ENCODE measurements at places on chromosomes 16 and 17.

DNA sequence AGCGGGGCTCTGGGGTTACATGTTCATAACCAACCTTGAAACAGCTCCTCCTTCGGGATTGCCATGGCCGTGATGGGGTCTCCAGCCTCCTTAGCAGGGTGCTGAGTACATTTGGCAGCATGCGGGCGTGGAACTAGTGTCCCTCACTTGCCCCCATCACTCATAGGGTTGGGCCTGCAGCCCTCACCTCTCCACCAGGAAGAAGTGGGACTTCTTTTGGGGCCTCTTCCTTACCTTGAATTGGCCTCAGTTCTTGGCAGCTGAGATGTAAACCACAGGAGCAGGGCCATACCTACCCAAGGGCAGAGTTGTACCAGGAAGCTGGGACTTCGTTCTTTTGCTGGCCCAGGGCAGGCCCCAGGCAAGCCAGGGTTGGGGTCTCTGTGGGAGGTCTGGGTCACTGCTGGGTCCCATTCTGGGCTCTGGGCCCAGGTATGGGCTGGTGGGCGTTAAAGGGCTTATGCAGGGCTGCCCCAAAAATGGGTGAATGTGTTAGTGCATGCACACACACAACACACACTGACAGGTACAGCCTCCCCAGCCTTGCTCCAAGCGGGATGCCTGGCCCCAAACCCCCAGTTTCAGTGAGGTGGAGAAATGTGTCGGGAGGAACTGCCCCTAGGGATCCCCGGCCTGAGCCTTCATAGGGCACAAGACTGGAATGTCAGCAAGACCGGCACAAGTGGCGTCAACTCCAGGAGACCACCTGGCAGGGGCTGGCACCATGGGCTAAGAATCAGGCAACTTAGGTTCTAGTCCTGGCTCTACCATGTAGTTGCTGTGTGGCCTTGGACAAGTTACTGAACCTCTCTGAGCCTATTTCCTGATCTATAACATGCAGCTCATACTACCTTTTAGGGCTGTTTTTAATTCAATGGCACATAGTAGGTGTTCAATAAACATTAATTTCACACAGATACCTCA lies 3.9 kb upstream of the KRT15 start:
- DNase-seq, result no peak

- no peak for DNase-seq
These were observed 6.0 kb downstream of the FHOD1 start for GRCh38 chr16:67241008-67241900.

- no peak for DNase-seq
These were observed 30.6 kb downstream of the MYO18A start for GRCh38 chr17:29149431-29150064.

GRCh38 chr17:56440419-56440818 lies 153.1 kb upstream of the NOG start:
- no peak for DNase-seq

DNA sequence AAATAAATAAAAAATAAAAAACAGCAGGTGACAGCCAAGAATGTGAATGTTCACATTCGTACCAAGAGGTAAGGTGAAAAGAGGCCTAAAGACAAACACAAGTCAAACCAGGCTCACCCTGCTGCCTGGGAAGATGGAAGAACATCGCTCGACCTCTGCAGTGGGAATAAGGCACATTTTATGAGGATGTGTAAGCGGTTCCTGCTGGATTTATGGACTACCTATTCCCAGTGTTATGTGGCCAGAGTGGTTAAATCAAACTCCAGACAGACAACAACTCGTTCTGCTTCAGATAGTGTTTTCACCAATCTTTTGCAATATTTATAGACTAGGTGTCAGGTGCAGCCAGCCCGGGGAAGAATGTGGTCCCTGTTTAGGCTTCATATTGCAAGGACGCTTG lies 215.0 kb upstream of the HSBP1 start:
- DNase-seq, result no peak

DNA sequence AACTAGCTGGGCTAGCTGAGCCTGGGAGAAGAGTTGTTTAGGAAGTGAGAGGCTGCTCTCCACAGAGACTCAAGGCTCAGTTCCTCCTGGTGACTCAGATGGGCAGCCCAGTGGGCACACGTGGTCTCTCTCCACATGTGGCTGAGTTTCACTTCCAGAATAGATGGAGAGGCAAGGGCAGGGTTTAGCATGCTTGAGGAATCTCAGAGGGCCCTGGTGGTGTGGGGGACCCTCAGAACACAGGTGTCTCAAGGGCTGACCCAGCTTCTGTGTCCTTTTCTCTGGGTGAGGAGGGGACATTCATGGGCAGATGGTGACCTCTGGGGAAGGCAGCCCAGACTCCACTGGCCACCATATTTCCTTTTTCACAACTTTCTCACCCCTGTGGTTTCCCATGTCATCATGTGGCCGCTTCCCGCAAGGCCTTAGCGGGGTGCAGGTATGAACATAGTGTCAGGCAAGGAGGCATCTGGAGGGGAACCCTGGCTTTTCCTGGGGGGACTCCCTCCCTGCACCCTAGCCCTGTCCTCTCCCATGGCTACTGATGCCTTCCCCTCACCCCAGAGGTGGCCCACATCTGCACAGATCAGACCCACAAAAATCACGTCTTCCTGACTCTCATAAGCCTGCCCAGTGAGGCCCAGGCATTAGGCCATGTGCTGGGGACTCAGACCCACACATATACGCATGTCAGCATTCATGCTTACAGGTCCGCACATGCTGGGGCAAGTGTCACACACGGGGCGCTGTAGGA lies 3.3 kb downstream of the GRN start:
- no peak for DNase-seq

DNA sequence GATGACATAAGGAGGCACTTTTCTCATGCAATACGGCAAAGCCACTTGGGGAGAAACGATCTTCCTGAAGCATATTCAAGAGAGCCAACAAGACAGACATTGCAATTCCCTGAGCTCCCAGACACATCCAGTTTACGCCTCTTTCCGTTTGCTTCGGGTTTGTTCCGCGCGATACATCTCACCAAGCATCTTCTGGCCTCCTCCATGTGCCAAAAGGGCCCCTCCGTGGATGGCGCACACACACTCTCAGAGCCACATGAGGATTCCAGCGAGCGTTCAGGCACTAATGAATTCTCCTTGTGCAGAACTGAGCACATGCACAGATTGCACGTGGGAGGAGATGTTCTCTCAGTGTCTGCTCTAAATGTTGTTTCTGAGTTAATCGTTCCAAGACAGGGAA lies 146.7 kb upstream of the SHISA6 start:
- no peak for DNase-seq

DNA sequence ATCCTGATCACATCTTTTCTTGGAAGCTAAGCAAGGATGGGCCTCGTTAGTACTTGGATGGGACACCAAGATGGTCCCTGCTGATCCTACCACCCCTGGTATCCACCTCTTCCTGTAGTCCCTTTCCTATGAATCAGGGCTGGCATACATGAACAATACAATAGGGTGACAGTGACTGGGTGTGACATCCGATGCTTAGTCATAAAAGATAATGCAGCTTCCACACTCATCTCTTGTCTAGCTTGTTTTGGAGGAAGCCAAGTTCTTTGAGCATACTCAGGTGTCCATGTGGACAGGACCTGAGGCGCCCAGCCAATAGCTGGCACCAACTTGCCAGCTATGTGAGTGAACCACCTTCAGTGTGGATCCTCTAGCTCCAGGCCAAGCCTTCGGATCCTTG lies 62.5 kb upstream of the NFAT5 start:
- DNase-seq, result no peak

GRCh38 chr16:69371564-69371963 lies 14.2 kb downstream of the TERF2 start:
- no peak for DNase-seq

DNA sequence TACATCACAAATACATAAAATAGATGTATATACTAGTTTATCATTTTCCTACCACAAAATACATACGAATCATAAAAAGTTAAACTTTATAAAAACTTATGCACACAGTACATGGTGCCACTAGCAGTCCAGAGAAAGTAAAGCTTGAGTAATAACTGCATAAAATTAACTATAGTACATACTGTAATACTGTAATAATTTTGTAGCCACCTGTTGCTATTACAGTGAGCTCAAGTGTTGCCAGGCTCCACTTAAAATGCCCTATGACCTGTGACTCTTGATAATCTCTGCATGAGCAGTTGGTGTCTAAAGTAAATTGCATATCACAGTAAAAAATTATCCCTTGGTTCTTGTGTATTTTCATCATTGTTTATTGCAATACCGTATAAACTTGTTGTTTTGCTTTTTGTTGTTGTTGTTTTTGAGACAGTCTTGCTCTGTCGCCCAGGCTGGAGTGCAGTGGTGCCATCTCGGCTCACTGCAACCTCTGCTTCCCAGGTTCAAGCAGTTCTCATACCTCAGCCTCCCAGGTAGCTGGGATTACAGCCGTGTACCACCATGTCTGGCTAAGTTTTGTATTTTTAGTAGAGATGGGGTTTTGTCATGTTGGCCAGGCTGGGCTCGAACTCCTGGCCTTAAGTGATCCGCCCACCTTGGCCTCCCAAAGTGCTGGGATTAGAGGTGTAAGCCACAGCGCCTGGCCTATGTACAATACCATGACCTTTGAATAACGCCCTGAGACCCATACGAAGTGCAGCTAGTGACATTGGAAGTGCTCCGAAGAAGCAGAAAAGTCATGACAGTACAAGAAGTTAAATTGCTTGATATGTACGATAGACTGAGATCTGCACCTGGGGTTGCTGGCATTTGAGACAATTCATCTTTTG lies 6.6 kb downstream of the LUC7L3 start:
- DNase-seq, result no peak

GRCh38 chr17:310111-311010 lies 42.2 kb downstream of the RPH3AL start:
- DNase-seq, result no peak

DNA sequence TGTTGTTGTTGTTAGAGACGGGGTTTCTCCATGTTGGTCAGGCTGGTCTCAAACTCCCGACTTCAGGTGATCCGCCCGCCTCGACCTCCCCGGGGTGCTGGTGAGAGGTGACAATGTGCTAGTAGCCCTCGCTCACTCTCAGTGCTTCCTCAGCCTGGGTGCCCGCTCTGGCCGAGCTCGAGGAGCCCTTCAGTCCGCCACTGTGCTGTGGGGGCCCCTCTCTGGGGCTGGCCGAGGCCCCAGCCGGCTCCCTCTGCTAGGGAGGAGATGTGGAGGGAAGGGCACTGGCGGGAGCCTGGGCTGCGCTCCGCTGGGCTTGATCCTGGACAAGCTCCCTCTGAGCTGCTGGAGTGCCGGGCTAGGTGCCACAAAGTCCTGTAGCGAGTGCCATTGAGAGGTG lies 21.7 kb upstream of the RBL2 start:
- DNase-seq, result no peak

- peak; percentile 38 for DNase-seq
These were observed 64.5 kb downstream of the RAI1 start for GRCh38 chr17:17745476-17746455.

DNA sequence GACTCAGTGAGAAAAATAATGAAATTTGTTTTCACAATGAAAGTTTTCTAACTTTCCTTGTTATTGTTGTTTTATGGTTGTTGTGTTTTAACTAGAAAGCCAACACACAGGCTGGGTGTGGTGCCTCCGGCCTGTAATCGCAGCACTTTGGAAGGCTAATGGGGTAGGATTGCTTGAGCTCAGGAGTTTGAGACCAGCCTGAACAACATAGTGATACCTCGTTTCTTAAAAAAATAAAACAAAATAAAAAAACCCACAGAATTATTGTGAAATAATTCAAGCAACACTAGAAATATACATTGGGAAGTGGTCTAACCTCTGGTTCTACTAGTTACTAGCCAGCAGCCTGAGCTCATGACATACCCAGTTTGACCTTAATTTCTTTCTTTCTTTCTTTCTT lies 630 bp downstream of the MILR1 start:
- no peak for DNase-seq

- DNase-seq, result no peak
These were observed 29.3 kb upstream of the SMIM36 start for GRCh38 chr17:55540414-55541091.

DNA sequence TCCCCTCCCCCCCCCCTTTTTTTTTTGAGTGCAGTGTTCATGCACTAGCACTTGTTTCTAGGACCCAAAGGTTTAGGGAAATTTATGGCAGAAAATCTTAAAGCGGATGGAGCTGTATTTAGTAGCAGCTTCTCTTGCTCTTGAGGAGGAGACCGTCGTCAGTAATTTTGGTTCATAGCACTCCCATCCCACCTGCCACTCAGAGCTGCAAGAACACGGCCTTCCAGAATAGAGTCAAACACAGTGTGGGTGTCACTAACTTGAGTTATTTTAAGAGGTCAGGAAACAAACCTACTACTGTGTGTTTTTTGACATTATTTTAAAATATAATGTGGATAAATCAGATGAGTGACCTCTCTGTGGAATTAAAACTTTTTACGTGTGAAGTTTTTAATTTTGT lies 37.3 kb downstream of the SEC14L1 start:
- DNase-seq, result no peak

DNA sequence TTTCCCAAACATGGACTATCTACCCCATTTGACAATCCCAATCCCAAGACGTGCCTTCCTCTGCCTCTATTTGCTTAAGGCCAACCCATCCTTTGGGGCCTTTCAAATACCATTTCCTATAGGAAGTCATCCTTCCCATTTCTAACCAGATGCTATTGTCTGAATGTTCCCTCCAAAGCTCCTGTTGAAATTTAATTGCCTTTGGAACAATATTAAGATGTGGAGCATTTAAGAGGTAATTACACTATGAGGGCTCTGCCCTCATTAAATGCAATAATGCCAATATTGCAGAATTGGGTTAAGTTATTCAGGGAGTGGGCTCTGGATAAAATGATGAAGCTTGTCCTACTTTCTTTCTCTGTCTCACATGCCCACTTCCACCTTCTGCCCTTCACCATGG lies 125.4 kb downstream of the ASIC2 start:
- DNase-seq, result no peak

GRCh38 chr17:67638871-67639270 lies 78.9 kb upstream of the NOL11 start:
- DNase-seq, result no peak

GRCh38 chr17:17822616-17823015 lies 14.2 kb downstream of the SREBF1 start:
- DNase-seq, result no peak

DNA sequence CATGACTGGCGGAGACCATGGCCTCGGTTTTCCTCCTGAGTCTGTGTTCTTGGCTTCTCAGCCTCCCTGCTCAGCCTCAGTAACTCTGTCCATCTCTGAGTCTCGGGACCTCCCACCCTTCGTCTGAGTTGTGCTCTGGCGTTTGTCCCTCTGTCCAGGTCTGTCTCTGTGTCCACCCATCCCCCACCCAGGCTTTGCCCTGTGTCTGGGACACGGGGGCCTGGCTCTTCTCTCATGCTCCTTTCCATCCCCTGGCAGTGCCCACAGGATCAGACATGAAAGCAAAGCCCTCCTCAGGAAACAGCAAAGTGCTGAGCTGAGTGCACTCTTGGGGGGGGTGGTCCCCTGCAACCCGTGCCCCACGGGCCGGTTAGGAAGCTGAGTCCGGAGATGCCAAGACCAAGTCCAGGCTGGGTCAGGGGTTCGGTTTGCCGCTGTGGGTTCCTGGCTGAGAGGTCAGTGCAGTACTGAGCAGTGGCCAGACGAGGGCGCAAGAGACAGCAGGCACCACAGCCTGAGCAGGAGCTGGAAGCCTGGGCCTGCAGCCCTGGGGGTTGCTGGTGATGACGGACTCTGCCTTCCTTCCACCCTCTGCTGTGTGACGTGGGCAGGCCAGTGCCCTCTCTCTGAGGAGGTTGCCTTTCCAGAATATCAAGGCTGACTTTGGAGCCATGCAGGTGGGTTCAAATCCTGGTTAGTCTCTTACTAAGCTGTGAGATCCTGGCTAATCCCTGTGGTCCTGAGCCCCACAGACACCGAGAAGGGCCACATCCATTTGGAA lies 2.5 kb downstream of the P2RX1 start:
- DNase-seq, result peak; percentile 51

- DNase-seq, result no peak
These were observed 45.4 kb downstream of the KCNJ16 start for GRCh38 chr17:70120425-70120824.

Measured in NCI-H1092 treated with DMSO at 0.1 percent for 48 hours (cell line).